Panc1 (cell line): ENCODE measurements at places on chromosomes 4 and X. TPM values are rescaled to one million over a fixed set of nuclear protein-coding genes. Genes with fewer than 3 reads are reported as not detected.

GRCh38 chrX:115378471-115378870 is 89.0 kb downstream of the LUZP4 start:
- no peak for DNase-seq

- no peak for DNase-seq
These were observed at the start of gene EXOC1L for GRCh38 chr4:55819634-55820033. EXOC1L (plus strand) TSS chr4:55819790; CDS start chr4:55820027, 237 bp downstream.

- no peak for DNase-seq
These were observed 93.2 kb upstream of the MAPK10 start for GRCh38 chr4:86452924-86453531.

DNA sequence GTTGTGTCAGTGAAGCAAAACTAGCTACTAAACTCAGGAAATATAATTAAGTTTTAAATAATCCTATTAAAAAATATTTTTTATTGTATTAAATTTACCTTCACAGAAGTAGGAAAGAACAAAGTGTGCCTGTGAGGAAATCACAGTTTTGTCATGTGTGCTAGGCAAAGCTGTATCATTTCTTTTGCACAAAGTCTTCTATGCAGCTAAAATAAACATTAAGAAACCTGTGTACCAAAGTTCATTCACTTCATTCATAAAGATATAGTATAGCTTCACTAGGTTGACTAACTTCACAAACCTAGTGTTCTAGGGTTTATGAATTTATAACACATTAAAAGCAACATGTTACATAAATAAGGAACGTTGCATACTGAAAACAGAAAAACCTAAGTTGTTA is 131.0 kb downstream of the PDS5A start:
- no peak for DNase-seq

DNA sequence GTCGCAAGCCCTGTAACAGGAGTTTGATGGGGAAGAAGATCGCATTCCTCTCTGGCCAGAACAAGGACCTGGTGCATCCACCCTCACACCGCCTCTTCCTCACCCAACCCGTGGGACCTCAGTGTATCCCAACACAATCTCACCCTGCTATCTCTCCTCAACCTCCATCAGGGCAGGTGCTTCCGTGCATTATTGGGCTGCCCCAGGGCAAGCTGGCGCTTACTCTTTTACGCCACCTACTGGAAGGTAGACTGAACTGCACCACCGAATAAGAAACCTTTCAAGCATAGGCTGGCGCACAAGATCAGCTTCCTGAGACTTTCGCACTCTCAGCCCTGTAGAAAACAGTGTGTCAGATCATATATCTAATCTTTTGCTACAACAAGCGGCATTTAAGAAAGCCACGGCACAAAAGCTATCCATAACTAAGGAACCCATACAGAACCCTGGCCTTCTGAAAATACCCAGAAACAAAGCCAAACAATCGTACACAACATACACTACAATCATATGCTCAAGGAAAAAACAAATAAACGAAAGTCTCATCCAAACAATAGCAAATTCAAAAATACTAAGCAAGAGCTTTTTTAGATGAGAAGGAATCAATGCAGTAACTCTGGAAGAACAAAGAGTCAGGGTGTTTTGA is 209.3 kb downstream of the UGT8 start:
- DNase-seq: peak; percentile 41

The MAGEB5 gene
- total RNA-seq: not detected

- no peak for DNase-seq
These were observed 821.1 kb downstream of the PCDH19 start for GRCh38 chrX:99588936-99589335.

- DNase-seq: no peak
These were observed 50.9 kb upstream of the BCOR start for GRCh38 chrX:40148385-40149285.

- DNase-seq: no peak
These were observed 52.0 kb upstream of the HS3ST1 start for GRCh38 chr4:11480683-11481082.

The C4orf33 gene
- total RNA-seq: 11.4 TPM

DNA sequence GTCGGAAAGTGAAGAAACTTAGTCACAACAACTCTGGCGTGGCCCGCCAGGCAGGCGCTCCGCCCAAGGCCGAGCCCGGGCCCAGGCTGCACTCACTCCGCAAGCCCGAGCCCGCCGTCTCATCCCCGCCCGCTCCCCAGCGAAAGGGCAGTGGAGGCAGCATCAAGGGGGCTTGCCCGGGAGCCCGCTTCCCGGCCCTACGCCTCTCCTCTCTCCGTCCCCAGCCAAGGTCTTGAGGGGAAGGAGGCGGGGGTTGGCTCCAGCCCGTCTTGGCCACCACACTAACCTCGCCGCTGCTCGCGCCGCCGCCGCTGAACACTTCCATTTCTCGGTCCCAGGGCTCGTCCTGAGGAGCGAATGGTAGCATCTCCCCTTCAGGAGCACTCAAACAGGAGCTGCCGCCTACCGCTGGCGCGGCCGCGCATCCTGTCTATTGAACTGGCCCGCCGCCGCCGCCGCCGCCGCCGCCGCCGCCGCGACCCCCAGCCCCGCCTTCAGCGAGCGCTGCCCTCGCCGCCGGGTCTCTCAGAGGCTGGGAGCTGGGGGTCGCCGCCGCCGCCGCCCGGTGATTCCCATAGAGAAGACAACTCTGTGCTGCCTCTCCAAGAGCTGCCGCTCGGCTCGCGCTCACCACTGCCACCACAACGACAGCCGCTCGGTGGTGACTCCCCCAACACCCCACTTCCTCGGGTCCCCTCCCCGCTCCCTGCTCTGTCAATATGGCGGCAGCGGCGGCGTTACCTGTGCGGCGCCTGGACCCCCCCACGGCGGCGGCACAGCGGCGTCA is at the start of gene RPS6KA6:
Gene RPS6KA6 (minus strand): TSS at position 667 of the 787 bp plus-strand sequence. CDS start 300 bp downstream, at position 367.
- DNase-seq: no peak

The GRIA2 gene
- total RNA-seq: not detected

- DNase-seq: no peak
These were observed 37.2 kb downstream of the CXXC4 start for GRCh38 chr4:104457308-104457981.

GRCh38 chrX:43557792-43558191 is 98.3 kb upstream of the MAOA start:
- DNase-seq: peak; percentile 25

DNA sequence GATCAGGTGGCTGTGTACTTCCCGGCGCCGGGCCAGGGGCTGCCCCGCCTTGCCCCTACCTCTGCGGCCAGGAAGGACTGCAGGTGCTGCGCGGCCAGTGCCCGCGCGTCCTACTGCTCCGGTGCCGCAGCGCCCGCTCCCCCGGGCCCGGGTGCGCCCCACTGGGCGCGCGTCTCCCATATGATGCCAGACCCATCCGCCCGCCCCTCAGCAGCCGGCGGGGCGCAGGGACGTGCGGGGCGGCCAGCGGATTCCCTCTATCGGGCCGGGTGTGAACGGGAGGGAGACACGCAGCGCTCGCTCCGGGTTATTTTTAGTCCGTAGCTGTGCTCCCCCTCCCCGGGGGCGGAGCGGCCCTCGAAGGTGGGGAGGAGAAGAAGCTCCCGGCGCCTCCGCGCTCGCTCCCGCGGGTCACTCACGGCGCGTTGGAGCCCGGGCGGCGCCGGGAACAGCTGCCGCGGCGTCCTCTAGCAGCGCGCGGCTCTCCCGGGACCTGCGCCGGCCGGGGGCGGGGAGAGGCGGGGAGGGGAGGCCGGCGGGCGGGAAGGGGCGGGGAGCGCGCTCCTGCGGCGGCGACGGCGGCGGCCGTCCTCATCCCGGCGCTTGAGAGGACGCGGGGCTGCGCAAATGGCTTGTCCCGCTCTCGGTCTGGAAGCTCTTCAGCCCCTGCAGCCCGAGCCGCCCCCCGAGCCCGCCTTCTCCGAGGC is 103.6 kb downstream of the UCHL1 start:
- no peak for DNase-seq

DNA sequence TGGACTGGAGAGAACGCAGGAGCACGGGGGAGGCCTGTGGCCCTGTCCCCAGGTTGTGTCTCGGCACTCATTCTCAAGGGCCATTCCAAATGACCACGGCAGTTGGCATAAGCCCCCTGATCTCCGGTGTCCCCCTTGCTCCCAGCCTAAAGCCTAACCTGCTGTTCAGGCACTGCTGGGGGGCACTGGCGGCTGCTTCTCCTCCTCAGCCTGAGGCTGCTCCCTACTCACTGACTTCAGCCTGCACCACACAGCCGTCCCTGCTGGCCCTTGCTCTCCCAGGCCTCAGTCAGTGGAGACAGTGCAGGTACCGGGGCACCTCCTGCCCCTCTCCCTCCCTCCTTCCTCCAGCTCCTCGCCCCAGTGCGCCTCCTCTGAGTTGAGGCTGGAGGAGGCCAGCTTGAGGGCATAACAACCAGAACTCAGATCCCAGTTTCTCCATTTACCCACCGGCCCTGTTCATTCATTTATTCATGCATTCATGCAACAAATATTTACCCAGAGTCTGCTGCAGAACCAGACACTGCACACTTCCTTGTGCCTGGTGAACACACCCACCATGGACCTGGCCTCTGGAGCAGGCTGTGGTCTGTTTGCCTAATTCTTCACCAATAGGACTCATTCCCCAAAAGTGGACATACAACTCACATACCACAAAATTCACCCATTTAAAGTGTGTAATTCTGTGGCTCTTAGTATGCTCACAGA is 65.0 kb downstream of the CPZ start:
- DNase-seq: no peak

DNA sequence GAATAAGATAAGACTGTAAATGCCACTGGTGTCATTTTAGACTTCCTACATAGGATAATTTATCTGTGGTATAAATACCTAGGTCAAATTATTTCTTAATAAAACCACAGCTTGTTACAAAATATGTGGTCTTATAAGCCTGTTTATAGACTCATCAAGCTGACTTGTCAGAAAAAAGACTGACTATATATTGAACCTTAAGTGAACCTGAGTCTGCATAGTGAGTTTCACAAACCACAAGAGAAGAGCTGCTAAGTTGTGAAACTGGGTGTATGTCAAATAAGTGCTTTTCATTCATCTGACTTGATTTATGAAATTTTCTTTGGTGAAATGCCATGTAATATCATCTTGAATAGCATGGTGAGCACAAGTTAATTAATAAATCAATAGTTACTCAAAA is 48.4 kb upstream of the TMPRSS11A start:
- no peak for DNase-seq

DNA sequence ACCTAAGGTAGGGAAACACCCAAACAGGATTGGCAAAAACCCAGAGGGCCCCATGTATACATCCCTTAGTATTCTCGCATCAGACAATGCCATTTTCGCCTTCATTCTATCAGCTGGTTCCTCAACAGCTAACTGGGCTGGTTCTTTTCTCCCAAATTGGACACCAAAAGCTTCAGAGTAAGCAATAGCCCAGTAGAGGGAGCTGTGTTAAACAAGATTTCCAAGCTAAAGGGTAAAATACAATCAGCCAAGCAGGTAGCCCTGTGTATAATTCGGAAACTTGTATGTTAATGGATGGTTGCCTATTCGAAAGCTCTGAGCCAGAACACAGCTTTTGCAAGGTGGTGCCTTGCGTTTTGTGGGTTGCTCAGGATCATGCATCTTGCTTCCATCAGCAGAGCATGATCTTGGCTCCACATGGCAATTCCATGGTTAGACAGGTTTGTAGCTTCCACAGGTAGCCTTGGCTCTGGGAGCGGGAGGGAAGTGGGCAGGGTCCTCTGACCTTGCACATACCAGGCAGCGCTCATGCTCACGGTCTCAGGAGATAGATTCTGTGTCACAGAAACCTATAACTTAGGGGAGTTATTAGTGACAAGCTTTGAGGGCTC is 115.2 kb upstream of the LNX1 start:
- no peak for DNase-seq
